ENCODE measurements at places on chromosomes 7 and 10. TPM values are rescaled to one million over a fixed set of nuclear protein-coding genes. Genes with fewer than 3 reads are reported as not detected.

Gene ELN
- 1.1 TPM for total RNA-seq

DNA sequence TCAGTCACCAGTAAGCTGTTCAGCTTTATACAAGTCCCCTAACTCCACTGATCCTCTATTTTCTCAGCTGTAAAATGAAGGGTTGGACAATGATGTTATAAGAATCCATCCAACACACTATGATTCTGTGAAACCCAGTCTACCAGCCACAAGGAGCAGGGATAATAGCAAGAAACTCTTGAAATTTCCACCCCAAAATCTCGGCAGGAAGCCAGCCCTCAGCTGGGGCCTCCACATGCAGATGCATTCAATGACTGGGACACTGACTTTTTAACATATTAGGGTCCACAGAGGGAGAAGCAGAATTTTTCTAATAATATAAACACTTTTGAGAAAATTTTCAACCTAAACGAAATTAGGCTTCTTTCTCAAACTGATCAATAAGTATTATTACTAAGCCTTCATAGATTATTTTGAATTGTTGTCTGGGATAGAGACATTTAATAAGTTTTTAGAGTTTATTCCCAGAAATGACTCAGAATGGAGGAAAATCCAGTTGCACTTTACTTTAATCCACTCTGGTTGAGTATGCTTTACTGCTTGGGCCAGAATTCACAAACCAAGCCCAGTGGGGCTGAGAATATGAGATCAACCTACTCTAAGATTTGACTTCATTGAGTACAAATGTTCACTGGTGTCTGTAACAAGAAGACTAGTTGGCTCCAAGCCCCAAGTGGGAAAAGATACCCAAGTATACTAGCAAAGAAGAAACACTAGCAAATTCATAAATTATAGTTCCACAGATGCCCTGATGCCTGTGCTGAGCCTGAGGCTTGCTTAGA, 168.6 kb downstream of the C7orf25 start:
- H3K27ac ChIP-seq, result no peak overlapping the region
- H3K36me3 ChIP-seq, result no peaks in the 10 kb centered on the region
- no peak for DNase-seq
- no peaks in the 10 kb centered on the region for H3K27me3 ChIP-seq

DNA sequence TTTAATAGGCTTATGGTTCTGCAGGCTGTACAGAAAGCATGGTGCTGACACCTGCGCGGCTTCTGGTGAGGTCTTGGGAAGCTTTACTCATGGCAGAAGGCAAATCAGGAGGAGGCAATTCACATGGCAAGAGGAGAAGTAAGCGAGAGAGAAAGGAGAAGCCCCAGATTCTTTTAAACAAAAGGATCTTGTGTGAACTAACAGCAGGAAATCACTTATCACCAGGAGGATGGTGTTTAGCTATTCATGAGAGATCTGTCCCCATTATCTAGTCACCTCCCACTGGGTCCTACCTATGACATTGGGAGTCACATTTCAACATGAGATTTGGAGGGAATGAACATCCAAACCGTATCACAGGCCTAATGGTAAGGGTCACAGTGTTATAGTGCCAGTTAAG, 678.0 kb upstream of the KCND2 start:
- H3K36me3 ChIP-seq, result no peaks in the 10 kb centered on the region
- H3K4me3 ChIP-seq, result no peak overlapping the region
- H3K27ac ChIP-seq, result no peak overlapping the region
- no peaks in the 10 kb centered on the region for H3K27me3 ChIP-seq
- peaks cover 18% of the 10 kb centered on the region for H3K4me1 ChIP-seq
- peak; percentile 40 for DNase-seq

DNA sequence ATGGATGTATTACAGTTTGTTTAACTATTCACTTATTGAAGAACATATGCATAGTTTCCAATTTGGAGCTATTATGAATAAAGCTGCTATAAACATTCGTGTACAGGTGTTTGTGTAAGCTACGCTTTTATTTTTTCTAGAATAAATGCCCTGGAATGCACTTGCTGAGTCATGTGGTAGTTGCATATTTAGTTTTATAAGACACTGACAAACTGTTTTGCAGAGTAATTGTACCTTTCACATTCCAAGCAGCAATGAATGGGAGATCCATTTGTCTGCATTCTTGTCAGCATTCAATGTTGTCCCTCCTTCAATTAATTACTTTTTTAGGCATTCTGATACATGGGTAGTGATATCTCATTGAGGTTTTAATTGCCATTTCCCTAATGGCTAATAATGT, 373.6 kb upstream of the GHITM start:
- H3K27ac ChIP-seq, result no peak overlapping the region
- H3K4me1 ChIP-seq, result peaks cover 11% of the 10 kb centered on the region
- no peak overlapping the region for H3K4me3 ChIP-seq
- no peaks in the 10 kb centered on the region for H3K36me3 ChIP-seq
- DNase-seq, result no peak

- no peaks in the 10 kb centered on the region for H3K36me3 ChIP-seq
- no peak overlapping the region for H3K27ac ChIP-seq
- H3K27me3 ChIP-seq, result no peaks in the 10 kb centered on the region
- no peaks in the 10 kb centered on the region for H3K4me1 ChIP-seq
Observed at GRCh38 chr7:142024547-142024946, 28.9 kb downstream of the MGAM start.

Measured in neural progenitor cell (in vitro differentiated cells).